ENCODE measurements at places on chromosomes 1 and 21. TPM values are rescaled to one million over a fixed set of nuclear protein-coding genes. Genes with fewer than 3 reads are reported as not detected.

DNA sequence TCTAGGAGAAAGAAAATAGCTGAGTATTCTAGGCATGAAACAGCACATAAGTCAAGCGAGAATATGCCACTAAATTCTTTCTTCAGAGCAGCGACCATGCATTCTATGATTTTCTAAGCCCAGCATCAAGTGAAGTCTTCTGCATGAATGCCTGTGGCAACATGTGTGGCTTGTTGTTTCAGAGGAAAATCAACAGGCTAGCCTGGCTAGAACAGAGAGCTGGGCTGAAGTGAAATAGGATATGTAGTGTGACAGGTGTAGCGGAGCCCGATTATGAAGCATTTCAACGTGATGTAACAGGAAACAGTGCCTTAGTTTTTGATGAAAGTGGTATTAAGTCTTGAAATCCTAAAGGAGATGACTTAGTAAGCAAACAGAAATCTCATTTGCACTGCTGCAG is 7.0 kb downstream of the CSDE1 start:
- DNase-seq, result no peak

Gene LCE2A
- not detected for total RNA-seq

GRCh38 chr1:91123773-91124172 is 101.9 kb upstream of the ZNF644 start:
- DNase-seq, result no peak

Gene PRRX1
- total RNA-seq, result not detected

- DNase-seq, result no peak
These were observed 3.1 kb downstream of the BACE2 start for GRCh38 chr21:41170859-41171609.

DNA sequence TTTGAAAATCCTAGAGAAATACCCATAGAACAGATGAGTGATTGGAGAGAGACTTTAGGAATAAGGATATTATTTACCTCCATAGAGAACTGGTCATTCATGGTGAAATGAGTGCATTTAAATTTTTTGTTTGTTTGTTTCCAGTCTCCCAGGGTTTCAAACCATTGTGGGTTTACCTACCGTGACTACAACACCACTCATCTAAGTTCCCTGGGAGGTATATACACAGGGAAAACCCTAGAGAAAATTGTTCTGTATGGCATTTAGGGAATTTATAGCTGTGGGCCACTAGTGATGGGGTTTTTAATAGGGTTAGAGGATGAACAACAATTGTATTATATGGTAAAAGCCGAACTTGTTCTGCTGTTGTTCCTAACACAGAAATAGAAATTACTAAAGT is 109.2 kb downstream of the USP25 start:
- DNase-seq, result no peak

- DNase-seq, result no peak
These were observed 93.0 kb downstream of the SPATA46 start for GRCh38 chr1:162283657-162284056.

Gene GBP1
- 2.6 TPM for total RNA-seq

GRCh38 chr1:76501586-76502219 is 365.6 kb upstream of the ST6GALNAC5 start:
- no peak for DNase-seq
